ENCODE measurements at places on chromosomes 6 and 20.

DNA sequence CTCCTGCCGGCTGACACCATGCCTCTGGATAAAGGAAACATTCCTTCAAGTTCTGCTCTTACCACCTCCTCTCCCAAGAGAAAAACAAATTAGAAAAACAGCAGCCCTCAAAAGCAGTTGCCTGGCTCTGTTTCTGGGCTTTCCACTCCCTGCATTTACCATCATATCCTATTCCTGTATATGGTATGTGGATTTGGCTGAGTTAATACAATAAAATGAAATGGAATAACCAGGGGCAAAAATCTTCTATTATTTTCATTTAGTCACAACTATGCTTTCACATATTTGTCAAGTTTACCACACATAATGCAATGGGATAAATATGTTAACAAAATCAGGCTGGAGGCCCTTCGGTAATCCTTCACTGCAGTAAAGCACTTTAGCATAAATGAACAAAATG, 34.3 kb downstream of the COL12A1 start:
- no peak for DNase-seq

- no peak for DNase-seq
Measured at GRCh38 chr6:29970711-29971110, 28.4 kb downstream of the HLA-A start.

DNA sequence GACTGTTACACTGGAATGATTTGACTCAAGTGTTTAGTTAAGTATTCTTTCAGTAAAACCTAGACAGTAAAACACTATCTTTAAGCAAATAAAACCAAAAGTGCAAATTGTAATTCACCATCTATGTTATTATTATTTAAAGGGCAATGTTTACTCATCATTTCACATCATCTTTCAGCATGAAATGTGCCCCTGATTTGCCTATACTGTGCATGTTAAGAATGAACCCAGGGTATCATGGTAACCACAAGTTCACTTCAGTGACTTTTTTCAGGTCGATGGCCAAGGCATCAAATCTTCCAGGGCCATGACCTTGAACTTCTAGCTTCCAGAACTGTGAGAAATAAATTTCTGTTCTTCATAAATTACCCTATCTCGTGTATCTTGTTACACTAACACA, 2.1 kb upstream of the HLA-DOB start:
- no peak for DNase-seq

- no peak for DNase-seq
Measured at GRCh38 chr20:32960849-32961731, 43.1 kb downstream of the SUN5 start.

DNA sequence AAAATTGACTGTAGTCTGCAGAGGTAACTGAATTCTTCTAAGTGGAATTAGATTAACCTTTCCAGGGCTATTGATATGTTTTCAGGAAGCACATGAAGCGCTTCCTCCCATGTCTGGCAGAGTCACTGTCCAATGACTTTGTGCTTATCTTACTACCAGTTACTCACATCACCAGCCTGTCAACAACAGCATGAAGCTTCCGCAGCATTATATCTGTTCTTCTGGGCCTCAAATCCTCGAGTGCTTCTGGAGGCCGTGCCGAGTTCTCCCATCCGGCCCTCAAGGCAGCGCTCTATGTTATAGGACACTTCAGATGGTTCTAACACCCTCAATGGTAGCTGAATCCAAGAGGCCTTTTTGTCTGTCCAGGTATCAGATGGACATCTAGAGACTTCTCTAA, 33.2 kb downstream of the PSMG4 start:
- DNase-seq = no peak

DNA sequence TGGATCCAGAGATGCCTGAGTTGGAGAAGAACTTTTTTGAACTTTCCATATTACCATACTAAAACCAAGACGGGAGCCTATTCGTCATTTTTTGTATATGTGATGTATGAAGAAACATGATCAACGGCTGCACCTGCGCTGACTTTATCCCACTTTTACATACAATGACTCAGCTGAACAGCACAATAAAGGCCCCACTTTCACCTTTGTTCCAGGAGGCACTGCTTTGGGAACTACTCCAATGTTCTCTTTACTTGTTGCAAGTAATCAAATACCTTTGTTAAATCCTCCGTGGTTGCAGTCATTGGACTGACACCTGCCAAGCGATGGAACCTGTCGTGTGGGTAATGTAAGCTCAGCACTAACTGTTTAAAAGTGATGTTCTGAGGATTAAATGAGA, 17.3 kb upstream of the BTN3A2 start:
- DNase-seq = no peak

DNA sequence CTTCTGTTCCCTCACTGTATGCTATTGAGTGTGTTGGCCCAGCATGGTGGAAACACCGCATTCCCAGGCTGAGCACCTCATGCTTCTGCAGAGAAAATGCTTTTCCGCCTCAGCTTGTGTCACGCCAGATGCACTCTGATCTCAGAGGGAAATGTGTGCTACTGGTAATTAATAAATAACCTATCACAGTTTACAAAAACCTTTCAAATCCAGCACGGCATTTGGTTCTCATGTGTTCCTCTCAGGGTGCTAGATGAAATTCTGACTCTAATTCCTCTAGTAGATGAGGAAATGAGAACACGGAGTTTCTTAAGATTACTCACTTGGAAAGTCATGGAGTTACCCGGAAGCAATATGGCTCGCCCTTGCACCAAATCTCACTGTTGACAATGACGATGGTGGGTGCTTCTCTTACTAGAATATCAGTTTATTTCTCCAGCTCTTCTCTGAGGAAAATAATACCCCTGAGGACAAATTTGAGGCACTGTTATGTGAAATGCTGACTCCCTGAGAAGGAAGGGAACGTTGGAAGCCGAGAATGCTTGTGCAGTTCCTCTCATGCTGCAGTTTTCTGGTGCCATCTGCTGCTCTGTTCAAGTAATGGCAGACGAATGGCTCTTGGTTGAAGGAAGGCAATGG, 116.6 kb downstream of the RNF144B start:
- DNase-seq = peak; percentile 83

DNA sequence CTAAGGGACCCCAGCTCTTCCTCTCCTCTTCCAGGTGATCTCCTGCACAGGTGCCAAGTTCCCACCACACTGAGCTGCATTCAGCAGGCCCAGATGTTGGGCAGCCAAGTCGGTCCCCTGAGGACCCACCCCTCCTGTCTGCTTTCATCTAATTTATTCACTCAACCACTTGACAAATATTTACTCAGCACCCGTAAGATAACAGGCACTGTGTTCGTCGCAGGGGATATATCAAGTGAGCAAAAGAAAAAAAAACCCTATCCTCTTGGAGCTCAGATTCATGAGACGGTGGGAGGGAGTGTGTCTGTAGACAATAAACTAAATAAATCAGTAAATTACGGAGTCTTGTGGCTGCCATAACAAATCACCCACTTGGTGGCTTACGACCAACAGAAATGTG, 143.6 kb downstream of the MRPL14 start:
- peak; percentile 94 for DNase-seq

- peak; percentile 32 for DNase-seq
Measured at GRCh38 chr6:4055420-4056041, 23.4 kb downstream of the FAM217A start.

GRCh38 chr6:53476964-53477363, 67.9 kb downstream of the GCLC start:
- DNase-seq = no peak

DNA sequence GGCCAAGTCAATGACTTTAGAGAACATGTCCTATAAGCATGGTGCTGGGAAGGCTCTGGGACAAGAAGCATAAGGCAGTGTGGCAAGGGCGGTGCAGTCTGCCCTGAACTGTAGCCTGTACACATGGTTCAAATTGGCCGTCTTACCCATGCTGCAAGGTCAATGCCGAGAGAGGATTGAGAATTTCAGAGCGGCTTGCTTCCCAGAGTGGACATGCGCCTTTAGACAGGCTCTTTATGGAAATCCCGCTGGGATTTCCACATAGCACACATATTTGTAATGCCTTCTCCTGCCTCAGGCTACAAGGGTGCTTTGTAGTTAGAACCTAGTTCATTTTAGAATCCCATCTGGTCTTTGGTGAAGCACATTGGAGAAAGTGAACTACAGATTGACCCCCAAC, 36.1 kb upstream of the CEP162 start:
- no peak for DNase-seq

DNA sequence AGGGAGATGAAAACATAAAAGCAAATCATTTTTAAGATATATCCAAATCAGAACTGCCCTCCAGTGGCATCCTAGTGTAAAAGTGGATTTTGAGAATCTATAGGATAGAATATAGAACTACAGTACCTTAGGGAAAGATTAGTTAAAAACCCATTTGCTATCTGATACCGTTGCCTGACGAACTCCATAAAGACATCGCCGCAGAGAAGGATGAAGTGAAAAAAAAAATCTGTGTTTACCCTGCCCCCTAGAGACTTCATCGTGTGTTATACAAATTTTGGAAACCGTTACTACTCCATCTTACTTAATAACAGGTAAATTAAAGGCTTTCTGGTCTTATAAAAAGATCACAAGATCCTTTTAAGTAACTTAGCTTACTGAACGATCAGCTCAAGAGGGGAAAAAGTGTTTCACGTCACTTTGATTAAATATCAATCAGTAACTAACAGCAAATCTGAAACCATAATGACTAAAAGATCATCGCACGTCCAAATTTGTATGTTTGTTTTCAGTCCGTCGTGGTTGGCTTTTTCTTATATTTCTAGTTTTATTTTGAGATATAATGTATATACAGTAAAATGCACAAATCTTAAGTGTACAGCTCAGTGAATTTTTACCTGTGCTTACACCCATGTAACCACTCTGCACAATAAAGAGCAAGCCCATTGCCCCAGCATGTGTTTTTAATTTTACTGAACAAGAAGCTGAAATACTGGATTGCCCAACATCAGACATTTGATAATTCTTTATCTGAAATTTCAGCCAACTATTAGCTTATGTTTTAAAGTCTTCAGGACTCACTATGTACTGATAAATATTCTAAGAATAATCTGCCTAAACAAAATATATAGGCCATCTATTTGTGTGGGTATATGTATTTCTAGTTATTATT, 881 bp upstream of the MCM3 start:
- DNase-seq = peak; percentile 84
